HuH-7 (cell line): ENCODE measurements at places on chromosomes 13 and 19.

- peak; percentile 88 for DNase-seq
Measured at GRCh38 chr19:46704379-46705076, 12.4 kb downstream of the PRKD2 start.

DNA sequence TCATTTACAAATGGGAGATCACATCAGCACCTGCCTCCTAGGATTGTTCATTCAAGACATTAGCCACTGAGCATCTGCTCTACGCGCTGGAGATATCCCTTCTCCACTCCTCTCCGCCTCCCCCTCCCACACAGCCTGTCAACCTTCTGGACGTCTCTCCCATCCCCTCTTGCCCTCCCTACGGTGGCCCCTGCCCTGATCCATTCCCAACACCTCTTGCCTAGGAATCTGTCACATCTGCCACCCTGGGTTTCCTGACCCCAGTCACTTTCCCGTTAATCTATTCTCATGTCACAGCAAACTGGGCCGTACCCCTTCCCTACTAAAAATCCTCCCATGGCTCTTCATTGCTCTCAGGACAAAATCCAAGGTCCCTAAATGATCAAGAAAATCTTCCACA lies 10.3 kb downstream of the DYRK1B start:
- no peak for DNase-seq

- no peak for DNase-seq
Measured at GRCh38 chr19:42461700-42462324, 19.1 kb upstream of the CXCL17 start.

- DNase-seq: no peak
Measured at GRCh38 chr13:91904597-91904996, 506.2 kb downstream of the GPC5 start.

DNA sequence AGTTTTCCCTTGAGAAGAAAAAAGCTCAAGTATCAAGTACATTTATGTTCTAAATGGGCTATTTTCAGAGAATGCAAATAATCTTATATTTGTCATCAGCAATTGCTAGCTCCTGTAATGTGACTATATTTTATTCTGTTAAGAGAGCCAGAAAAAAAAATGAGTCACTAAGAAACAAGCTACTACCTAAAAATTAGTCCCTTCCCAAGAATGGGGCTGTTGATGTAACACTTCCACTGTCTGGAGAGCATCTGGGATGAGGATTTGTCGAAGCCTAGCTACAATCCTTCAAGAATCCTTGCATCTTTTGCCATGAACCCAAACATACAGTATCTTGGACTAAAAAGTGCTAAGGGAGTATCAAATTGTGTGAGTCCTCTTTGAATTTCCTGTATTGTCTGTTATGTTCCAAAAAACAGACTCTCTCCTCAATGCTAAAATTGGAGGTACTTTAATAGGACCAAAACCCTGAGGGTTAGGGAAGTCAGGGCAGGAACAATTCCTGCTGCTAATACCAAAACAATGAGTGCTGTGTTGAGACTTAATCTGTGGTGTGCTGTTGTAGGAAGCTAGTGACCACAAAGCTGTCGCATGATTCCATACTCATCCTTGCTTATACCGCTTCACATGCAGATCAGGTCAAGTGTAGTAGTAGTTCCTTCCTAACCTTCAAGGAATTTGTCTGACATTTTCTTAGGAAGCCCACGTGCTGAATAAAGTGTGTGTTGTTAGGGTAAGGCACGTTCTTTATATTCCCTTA lies 4.9 kb upstream of the ZC3H13 start:
- DNase-seq: no peak

DNA sequence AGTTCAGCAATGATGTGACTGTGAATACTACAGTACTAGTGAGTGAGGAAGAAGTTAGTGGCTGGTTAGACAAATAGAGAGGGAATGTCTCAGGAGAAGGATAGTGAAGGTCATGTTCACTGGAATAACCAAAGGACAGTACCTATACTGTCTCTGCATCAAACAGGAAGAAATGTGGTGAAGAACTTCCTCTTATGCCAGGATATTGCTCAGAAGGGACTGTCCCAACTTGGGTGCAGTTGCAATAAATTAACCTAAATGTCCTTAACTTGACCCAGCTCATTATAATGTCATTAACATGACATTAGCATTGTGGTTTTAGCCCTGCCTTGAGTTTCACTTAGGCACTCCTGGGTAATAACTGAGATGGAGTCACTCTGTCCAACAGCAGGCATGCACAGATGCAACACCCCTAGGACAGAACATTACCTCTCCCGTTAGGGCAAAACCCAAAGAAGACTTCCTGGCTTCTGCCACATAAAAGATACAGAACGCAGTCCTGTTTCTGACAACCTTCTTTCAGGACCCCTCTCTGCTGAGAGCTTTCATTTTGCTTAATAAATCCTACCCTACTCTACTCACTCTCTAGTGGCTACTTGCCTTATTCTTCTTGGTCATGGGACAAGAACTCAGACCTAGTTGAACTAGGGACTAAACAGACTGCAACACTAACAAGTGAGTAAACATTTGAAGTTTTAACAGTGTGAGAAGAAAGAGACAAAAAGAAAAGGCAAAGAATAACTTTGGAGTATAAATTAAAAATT lies 1591.6 kb upstream of the MIR17HG start:
- no peak for DNase-seq

- peak; percentile 96 for DNase-seq
Measured at GRCh38 chr19:48398375-48399235, 5.1 kb downstream of the GRIN2D start.

- DNase-seq: no peak
Measured at GRCh38 chr19:3234800-3235199, 10.3 kb downstream of the CELF5 start.

DNA sequence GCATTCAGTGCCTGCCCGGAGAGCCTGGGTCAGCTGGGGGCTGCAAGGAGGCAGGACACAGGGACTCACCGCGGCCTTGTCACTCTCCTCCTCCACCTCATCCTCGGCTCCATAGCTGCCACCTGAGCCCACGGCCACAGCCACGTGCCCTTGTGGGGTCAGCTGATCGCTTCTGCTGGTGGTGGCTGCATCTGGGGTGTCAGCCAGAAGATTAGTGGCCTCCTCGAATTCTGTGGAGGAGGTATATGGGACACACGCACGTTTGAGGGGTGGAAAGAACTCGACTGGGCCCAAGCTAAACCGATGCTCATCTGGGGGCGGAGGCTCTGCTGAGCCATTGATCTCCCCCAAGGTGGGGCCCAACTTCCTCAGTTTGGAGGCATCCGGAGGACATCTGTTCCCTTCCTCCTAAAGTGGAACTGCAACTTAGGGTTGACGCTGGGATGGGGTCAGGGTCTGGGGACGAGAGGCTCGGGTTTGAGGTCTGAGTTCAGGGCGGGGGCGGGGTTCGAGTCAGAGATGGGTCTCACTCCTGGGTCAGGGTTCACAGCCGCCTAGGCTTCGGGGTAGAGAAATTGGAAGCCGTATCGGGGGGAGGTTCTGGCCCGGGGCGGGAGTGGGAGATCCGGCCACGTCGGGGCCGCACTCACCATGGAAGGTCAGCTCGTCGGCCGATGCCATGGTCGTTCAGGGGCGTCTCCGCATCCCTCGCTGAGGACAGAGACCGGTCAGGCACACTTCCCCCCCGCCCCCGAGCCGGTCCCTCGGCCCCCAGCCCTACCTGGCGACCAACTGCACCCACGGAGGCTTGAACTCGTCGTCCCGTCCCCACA lies 493 bp downstream of the YIPF2 start:
- no peak for DNase-seq

DNA sequence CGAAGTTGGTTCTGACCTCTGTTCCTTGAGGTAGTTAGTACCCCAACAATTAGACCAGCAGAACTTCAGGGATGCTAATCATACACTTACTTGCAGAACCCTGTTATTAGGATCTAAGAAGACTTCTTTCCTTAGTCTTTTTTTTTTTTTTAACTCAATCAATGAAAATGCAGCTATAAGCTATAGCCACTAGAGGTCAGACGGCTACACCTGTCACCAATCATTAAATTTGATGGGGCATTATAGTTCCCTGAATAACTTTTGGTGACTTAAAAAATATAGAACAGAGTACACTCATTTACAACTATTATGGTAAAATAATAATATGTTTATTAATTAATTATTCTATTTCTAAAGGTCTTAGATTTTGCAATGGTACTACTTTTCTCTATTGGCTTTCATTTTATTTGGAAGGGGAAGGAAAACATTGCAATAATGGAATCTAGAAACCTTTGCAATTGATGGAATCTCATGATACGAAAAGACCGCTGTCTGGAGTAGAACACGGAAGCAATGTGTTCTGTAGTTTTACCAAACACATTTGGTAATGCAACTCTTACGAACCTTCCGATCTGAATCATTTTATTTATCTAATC lies 483.2 kb downstream of the DIAPH3 start:
- DNase-seq: no peak

- DNase-seq: no peak
Measured at GRCh38 chr13:51761643-51762350, 42.2 kb downstream of the DHRS12 start.

GRCh38 chr13:20431080-20431479 lies 94.6 kb downstream of the CRYL1 start:
- DNase-seq: no peak

DNA sequence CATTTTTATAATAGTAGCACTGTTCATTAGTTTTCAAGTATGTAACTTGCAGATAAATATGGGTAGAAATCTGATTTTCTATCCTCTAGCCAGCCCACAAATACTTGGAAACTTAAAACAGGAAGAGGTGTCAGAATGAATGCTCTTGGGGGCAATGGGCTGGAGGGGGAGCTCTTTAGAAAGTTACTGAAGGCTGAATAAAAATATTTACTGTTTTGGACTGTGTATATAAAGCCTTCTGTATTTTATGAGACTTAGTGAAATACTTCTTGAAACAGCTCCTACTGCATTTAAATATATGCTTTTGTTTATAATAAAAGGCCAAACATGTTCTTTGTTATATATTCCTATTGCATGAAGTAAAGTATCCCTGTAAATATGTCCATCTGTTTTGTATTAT lies 138.8 kb downstream of the RGCC start:
- no peak for DNase-seq

DNA sequence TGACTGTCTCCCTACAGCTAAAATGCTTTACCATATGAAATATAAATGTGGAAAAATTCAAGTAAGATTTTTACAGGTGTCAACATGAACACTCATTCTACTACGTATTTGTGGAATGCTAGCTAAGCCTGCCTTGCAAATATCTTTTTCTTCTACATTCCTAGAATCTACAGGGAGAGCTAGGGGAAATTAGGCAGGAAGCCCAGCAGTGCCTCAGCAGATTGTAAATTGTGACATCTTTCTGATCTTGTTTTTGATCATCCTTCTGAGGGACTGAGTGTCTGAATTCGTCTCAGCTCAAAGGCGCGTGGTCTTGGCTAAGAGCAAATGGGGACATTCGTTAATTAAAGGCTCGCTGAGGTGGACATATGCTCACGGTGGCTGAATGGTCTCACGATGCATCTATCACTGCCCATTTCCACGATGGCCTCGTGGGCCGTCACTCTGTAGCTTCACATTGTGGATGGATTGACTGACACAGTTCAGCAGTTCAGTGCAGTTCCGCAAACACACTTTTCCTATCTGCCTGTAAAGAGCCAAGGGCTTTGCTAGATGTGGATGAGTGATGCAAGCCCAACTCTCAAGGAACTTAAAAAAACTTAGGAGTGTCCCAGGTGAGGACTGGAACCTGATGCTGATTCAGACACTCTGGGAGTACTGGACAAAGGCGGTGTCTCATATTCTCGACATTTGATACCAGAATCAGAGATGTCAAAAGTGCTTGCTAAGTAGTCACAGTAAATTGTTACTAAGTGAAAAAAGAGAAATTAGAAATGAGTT lies 562.5 kb downstream of the EFNB2 start:
- no peak for DNase-seq

- DNase-seq: no peak
Measured at GRCh38 chr13:109998684-109999533, 212.5 kb upstream of the IRS2 start.

DNA sequence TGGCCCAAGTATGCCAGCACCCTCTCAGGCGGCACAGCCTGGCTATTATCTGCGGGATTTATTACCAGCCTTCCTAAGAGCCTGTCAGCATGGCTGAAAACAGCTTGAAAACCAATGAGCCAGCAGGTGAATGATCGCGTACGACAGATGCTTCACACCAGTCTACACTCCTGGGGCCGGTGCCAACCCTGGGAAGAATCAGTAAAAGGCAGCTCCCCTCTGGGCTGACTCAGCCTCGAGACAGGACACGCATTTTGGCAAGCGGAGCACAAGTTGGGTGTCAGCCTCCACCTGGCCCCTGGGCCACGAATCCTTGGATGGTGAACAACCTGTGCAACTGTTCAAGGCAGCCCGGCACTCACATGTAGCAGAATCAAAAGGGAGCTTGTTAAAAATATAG lies 15.6 kb downstream of the EMP3 start:
- DNase-seq: no peak

DNA sequence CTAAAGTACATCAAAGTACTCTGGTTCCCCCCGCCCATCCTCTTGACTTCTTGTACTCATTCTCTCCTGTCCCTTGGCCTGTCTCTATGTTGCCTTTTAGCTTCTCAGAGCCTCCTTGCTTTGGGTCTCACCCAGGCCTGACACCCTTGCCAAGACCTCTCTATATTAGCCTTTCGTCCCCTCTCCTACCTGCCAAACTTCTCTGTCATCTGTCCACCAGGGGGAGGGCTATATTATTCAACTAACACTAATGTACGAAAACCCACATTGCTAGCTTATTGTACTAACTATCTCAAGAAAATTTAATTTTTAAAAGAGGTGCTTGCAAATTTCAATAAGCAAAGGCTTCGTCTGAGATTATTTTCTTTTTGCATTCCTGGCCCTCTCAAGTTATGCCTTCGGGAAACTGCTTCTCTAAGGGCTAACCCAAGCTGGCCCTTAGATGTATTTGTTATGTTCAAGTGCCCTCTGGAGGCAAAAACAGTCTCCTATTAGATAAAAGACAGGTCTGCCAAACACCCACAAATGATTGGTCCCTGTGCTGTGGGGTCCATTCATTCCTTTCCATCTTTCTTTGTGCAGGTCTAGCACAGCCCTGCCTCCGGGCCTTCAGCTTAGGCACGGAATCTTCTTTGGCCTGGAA lies 6.3 kb upstream of the MRPS31 start:
- peak; percentile 34 for DNase-seq

GRCh38 chr19:18831524-18832305 lies at the start of gene UPF1:
Gene UPF1, plus strand, starts transcription at chr19:18831959. Its CDS starts 251 bp downstream, at chr19:18832210.
- peak; percentile 98 for DNase-seq

DNA sequence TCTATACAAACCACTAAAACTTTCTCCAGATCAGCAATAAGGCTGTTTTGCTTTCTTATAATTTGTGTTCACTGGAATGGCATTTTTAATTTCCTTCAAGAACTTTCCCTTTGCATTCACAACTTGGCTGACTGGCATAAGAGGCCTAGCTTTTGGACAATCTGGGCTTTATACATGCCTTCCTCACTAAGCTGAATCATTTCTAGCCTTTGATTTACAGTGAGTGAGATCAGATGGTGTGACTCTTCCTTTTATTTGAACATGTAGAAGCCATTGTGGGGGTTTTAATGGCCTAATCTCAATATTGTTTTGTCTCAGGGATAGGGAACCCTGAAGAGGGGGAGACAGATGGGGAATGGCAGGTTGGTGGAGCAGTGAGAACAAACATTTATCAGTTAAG lies 82.7 kb downstream of the FOXO1 start:
- DNase-seq: no peak

GRCh38 chr13:77653301-77653700 lies 44.2 kb upstream of the SLAIN1 start:
- DNase-seq: no peak

GRCh38 chr13:95564091-95564490 lies 11.6 kb downstream of the CLDN10 start:
- DNase-seq: no peak

- DNase-seq: no peak
Measured at GRCh38 chr19:29598036-29598435, 8.0 kb upstream of the POP4 start.
